Mammary epithelial cell (primary cell): ENCODE measurements at places on chromosomes 4 and X.

- DNase-seq, result no peak
Observed at GRCh38 chr4:147836807-147837206, 104.9 kb downstream of the ARHGAP10 start.

GRCh38 chr4:23194751-23195150 lies 502.0 kb downstream of the GBA3 start:
- no peak for DNase-seq

DNA sequence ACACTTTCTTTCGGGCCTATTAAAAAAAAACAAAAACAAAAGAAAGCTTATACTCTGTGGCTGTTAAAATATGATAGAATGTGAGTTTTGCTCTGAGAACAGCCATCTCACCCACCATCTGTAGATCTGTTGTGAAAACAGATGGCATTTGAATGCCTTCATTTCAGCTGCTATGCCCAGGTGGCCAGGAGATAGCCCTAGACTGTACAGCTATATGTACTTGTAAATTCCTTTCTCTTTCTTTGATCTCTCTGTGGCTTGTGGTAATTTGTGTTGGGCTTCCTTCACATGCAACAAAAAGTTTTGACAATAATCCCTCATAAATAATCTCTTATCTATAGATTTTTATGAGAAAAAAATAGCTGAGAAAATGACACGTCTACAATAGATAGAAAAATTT lies 38.1 kb downstream of the PNPLA4 start:
- no peak for DNase-seq

- no peak for DNase-seq
Observed at GRCh38 chr4:176924238-176924637, 131.5 kb upstream of the VEGFC start.

GRCh38 chr4:127856196-127856812 lies 24.4 kb upstream of the PLK4 start:
- DNase-seq, result no peak

DNA sequence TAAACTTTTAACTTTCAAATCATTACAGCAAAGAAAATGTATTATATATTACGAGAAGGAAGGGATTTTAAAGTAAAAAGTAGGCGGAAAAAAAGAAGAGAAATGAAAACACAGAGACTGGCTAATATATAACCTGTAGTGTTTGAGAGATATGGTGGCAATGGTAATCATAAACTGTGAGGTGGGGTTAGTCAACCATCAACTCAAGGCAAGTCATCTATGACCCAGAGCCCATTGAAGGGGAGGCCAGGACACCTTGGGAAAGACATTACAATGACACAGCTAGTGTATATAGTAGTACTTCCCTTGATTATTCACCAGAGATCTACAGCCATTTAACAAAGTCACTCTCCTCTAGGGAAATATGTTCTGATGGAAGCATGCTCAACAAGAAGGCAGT lies 423.9 kb upstream of the PITX2 start:
- no peak for DNase-seq

DNA sequence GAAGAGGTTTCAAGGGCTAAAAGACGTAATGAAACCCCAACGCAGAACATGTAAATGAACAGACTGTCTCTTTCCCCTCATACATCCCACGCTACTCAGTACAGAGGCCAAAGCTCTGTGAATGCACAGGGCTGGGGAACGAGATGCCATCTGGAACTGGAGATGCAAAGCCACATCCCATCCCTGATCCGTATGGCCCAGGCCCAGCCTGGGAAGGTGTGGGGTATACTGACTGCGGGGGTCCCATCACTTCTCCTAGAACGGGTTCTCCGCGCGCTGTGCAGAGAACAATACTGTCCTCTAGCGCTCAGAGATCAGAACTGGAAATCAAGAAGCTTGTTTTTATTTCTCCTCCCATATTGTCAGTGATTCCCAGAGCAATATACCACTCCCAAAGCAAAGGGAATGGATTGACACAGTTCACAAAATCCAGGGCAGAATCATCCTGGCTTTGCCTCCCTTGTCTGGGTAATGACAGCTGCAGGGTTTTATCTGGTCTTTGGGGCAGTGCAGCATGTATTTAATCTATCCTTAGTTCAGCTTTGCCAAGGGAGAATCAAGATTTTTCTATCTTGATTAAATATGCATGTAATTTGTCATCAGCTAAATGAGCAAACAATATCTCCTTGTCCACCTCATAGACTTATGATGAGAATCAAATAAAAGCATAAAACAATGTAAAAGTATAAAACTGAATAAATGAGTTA lies 47.3 kb upstream of the TLR3 start:
- peak; percentile 11 for DNase-seq

GRCh38 chr4:113971706-113972360 lies 7.6 kb downstream of the ARSJ start:
- peak; percentile 12 for DNase-seq

- no peak for DNase-seq
Observed at GRCh38 chr4:15536552-15537499, 67.1 kb downstream of the CC2D2A start.

DNA sequence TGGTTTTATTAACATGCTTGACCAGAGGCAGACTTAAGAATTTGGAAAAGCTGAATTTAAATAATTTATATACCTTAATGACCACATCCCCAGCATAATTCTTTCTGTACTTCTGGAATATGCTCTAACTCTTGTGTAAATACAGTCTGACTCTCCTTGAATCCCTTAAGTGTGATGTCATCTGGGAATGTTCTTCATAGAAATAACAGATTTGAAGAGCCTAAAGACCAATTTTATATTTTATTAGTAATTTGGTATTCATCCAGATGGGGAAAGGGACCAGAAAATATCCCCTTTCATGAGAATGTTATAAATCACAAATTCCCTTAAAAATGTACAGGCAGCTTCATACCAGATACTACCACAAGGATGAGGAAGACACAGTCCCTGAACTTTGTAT lies 58.3 kb downstream of the KCNIP4 start:
- DNase-seq, result no peak

DNA sequence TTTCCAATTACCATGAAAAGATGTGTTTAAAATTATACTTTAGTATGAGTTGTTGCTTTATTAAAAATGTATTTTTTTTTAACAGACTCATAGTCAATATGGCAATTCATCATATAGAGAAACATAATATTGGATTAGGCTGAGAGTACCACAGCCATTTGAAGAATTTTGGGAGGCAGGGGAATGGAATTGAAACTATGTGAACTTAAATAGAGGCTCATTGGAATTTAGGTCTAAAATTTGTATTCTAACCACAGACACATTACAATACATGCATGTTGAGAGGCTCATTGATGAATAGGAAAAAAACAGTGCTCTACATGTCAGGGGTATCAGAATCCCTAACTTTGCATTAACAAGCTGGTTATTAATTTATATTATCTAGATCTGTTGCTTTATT lies 269.6 kb downstream of the DKK2 start:
- no peak for DNase-seq

DNA sequence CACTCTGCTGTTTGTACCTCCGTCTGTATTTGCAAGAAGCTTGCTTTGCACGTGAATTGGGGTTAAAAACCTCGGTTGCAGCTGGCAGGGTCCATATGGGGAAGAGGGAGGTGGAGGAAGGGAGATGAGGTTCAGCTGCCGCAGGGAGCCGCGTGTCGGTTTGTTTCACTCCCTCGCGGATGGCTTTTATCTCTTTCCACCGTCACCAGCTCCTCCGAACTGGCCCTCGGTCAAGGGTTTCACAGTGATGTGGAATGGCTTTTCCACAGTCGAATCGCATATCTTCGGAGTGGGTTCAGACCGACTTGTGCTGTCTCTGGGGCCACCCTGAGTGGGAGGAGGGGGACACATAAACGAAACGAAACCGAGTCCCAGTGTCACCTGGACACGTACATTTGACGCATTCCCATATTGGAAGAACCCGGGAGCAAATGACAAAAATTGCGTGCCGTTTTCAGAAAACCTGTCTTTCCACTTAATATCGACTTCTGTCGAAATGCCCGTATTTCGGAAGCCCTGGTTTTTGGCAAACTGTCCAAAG lies 929 bp downstream of the ZBTB33 start:
- peak; percentile 9 for DNase-seq

- no peak for DNase-seq
Observed at GRCh38 chr4:95742179-95742578, 97.7 kb upstream of the PDHA2 start.

DNA sequence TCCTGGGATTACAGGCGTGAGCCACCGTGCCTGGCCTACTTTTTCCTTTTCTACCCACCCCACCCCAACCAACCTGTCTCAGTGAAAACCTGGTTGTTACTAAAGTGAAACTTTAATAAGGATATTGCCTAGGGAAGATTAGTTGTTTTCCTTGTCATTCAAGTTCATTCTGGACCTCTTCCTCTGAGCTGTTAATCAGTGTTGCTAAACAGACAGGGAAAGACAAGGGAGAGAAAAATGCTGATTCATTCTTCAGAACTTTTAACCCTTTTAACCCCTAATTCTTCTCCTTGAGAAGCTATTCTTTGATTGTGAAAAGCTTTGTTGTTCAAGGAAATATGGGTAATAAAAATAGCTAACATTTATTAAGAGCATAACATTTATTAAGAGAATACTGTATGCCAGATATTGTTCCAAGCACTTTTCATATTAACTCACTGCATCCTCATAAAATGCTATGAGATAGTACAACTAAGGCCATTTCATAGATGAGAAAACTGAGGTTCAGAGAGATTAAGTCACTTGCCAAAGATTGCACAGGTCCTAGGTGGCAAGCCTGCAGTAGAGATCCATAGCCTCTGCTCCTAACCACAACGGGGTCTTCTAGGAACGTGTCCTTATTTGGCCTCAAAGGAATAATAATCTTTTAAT lies 34.8 kb downstream of the OSTC start:
- peak; percentile 16 for DNase-seq

- DNase-seq, result no peak
Observed at GRCh38 chrX:12234534-12235329, 96.5 kb downstream of the FRMPD4 start.

GRCh38 chrX:136196691-136197155 lies 49.4 kb downstream of the FHL1 start:
- no peak for DNase-seq

DNA sequence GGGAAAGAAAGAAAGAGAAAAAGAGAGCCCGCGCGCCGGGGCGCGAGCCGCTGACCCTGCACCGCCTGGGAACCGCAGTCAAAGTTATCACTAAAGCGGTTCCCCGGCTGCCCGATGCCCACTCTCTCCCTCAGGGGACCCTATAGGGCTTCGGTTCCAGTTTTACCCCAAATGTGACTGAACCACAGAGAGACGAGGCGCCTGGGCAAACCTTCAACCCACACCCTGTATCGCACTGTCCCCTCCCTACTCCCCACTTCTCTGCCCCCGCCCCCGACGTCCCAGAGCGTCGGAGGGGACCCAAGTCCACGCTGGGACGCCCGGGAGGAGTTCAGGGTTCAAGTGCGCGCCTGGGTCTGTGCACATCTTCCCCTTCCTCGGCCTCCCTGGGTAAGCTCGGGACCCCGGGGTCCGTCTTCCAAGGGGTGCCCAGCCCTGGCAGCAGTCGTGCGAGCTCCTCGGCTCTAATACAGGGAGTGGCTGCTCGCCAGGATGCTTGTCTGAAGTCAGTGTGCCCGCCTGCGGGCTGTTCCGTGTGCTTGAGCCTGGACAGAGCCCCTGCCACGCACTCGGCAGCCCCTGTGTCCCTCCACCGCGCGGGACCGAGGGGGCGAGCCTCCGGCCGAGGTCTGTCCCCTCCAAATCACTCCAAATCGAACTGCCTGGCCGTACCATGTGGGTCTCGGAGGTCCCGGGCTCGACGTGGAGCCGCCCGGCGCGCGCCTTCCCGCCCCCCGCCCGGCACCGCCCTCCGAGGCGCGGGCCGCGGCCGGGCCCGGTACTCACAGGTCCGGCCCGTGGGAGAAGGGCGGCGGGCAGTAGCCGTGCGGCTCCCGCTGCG lies 960 bp downstream of the TRPC3 start:
- DNase-seq, result no peak

GRCh38 chr4:153603258-153603657 lies 80.8 kb upstream of the TLR2 start:
- DNase-seq, result no peak

DNA sequence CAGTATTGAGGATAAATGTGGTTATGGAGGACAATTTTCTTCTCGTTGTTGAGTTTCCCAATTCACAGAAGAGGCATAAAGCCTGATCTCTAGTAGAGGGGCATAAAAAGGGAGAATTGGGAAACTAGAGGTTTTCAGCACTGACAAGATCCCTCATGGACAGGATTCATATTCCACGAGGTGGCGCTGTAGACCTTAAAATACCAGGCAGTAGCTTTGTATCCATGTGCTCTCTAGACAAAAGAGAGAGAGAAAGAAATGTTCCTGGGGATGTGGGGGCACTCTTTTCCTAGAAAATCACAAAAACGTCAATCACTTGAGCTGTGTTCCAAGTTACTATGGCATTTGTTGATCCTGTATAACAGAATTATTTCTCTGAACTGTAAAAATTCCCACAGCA lies 128.3 kb downstream of the MAGEE1 start:
- DNase-seq, result peak; percentile 12

DNA sequence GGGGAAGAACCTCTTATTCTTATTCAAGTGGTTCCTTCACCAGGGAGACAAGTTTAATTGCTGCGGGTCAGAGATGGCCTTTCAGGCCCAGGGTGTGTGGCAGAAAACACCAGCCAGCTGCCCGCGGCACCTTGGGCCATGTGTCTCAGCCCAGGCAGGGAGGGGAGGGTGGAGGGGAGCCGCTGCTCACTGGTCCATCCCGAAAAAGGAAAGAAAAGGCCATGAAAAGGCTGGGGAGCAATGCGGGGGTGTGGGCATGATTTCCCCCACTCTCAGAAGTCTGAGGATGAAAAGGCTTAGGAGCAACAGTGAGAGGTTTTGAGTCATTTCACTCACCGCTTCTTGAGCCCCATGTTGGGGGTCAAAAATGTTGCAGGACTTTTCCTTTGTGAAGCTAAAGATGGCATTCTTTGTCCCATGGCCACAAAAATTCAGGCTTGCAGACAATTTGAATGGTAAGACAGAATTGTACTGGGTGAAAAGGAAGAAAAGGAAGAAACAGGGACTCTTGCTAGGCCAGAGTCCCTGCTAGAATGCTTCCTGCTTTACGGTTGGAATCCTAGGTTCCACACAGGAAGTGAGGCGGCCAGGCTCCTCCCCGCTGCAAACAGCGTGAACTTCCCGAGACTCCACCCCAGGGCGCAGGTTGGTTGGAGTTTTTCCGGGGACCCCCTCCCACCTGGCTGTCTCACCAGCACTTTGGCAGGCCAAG lies 17.4 kb upstream of the FAM47E start:
- DNase-seq, result no peak

DNA sequence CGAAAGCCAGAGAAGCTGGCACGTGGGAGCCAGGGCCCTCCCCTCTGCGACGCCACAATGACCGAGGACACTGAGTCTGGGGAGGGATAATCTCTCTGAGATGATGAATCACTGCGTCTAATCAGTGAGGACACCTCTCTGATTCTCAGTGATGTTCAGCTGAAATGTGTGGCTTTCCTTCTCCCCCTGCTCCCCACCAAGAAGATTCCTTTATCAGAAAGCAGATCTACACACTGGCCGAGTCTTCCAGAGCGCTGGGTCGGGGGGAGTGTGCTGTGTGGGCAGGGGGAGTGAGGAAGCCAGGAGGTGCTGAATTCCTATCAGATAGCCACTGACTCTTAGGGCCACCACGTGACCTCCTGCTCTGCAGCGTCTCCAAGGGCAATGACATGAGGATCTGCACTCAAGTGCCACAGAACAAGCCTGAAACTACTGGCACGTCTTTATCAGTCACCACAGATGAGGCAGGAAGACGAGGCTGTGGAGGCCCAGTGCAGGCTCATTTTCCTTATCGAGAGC lies 89.2 kb downstream of the GATB start:
- no peak for DNase-seq
